CD4-positive, alpha-beta T cell (primary cell): ENCODE measurements at places on chromosomes 11 and 22. TPM values are rescaled to one million over a fixed set of nuclear protein-coding genes. Genes with fewer than 3 reads are reported as not detected.
A peak's percentile ranks its signal among the peaks of the same experiment; 100 is the strongest.

DNA sequence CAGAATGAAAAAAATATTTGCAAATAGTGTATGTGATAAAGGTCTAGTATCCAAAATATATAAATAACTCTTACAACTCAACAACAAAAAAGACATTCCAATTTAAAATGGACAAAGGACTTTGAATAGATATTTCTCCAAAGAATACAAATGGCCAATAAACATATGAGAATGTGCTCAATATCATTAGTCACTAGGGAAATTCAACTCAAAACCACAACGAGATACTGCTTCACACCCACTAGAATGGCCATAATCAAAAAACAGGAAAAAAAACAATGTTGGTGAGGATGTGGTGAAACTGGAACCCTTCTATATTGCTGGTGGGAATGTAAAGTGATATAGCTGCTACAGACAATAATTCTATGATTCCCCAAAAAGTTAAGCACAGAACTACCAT is 38.6 kb upstream of the RPS13 start:
- H3K27me3 ChIP-seq, result no peaks in the 10 kb centered on the region
- peaks cover 30% of the 10 kb centered on the region for H3K36me3 ChIP-seq
- DNase-seq, result peak; percentile 6
- no peaks in the 10 kb centered on the region for H3K4me1 ChIP-seq
- H3K4me3 ChIP-seq, result no peak overlapping the region

DNA sequence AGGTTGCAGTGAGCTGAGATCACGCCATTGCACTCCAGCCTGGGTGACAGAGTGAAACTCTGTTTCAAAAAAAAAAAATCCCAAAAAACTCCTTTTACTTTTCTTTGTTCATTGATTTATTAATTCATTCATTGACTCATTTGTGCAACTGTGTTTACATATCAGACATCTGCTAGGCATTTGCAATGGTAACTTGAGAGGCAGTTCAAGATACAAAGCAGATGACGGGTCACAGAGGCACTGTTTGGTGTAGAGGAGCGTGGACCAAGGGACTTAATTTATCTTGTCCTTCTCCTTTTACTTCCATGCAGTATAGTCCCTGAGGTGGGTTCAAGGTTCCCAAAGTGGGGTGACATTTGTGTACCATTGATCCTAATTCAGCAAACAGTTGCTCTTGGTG is 71.4 kb downstream of the KIAA1671 start:
- no peak for DNase-seq
- no peaks in the 10 kb centered on the region for H3K36me3 ChIP-seq
- no peaks in the 10 kb centered on the region for H3K27me3 ChIP-seq
- peaks cover 4% of the 10 kb centered on the region for H3K4me1 ChIP-seq
- no peak overlapping the region for H3K4me3 ChIP-seq

GRCh38 chr22:44403166-44403565 is 90.4 kb upstream of the SHISAL1 start:
- no peaks in the 10 kb centered on the region for H3K36me3 ChIP-seq
- H3K27me3 ChIP-seq, result no peaks in the 10 kb centered on the region
- H3K27ac ChIP-seq, result no peak overlapping the region
- no peak overlapping the region for H3K4me3 ChIP-seq
- H3K4me1 ChIP-seq, result no peaks in the 10 kb centered on the region
- DNase-seq, result no peak

- no peaks in the 10 kb centered on the region for H3K4me1 ChIP-seq
- no peaks in the 10 kb centered on the region for H3K27me3 ChIP-seq
- DNase-seq, result no peak
- no peak overlapping the region for H3K4me3 ChIP-seq
- no peak overlapping the region for H3K27ac ChIP-seq
- H3K36me3 ChIP-seq, result no peaks in the 10 kb centered on the region
Observed at GRCh38 chr11:87560352-87560751, 522.6 kb downstream of the TMEM135 start.

GRCh38 chr11:45489281-45489905 is 176.0 kb downstream of the CHST1 start:
- no peaks in the 10 kb centered on the region for H3K4me1 ChIP-seq
- peaks cover 3% of the 10 kb centered on the region for H3K27me3 ChIP-seq
- no peaks in the 10 kb centered on the region for H3K36me3 ChIP-seq

DNA sequence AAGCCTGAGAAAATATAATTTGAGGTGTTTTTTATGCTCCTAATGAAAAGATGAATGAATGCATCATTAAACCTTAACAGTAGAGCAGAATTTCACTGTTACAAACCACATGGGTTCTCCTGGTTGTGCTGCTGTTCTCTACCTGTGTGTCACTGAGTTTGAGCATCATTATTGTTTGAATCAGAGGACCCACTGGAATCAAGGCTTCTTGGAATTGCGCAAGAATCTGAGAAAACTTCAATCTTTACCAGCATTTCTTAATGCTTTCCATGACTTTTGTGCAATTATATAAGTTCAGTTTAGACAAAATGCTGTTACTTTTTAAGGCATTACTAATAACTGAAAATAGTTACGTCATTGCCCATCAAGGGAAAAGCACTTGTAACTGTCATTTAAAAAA is 18.8 kb upstream of the RBX1 start:
- H3K36me3 ChIP-seq, result peaks cover 9% of the 10 kb centered on the region
- no peaks in the 10 kb centered on the region for H3K4me1 ChIP-seq
- H3K27me3 ChIP-seq, result no peaks in the 10 kb centered on the region
- no peak for DNase-seq
- H3K27ac ChIP-seq, result no peak overlapping the region

DNA sequence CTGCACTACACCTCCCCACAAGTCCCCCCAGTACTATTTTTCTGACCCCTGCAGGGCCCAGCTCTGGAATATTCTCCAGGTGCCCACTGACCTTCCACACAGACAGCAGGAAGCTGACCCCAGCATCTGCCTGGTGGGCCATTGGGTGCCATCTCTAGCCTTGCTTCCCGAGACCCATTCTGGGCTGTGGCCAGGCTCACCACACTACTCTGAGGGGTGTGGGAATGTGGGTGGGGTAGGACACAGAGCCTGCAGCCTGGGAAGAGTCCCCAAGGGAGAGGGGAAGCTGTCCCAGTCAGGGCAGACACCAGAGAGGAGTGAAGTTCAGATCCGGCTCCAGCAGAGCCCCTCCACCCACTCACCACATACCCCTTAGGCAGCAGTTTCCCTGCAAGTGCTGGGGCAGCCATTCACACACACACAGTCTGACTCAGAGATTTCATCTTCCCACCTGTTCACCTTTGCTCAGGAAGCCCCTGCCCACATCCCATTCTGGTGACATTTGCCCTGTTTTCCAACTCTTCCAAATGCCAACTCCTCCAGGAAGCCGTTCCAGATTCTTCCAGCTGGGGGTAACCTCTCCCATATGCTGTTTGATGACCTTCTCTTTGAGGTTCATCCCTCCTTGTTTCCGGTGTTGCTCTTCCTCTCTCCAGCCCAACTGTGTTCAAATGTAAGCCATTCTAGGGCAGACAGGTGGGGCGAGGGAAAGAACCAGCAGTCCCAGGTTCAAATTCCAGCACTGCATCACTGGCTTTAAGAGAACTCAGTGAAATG is 1.9 kb downstream of the SLCO2B1 start:
- no peak for DNase-seq
- H3K27ac ChIP-seq, result no peak overlapping the region
- peaks cover 4% of the 10 kb centered on the region for H3K27me3 ChIP-seq
- no peaks in the 10 kb centered on the region for H3K4me1 ChIP-seq

DNA sequence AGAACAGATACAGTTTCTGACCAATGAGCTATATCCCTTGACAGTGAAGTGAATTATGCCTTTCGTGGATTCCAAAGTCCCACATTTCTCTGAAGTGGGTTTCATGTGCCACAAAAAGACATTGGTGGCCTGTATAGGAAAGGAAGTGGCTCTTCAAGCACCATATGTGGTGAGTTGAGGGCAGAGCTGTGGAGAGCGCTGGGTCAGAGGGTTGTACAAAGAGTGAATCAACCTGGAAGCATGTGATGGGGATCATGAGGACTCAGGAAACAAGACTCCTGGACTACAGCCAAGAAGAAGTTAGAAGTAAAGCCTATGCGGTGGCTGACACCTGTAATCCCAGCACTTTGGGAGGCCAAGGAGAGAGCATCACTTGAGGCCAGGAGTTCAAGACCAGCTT is 579 bp upstream of the SLC5A4 start:
- H3K4me1 ChIP-seq, result no peaks in the 10 kb centered on the region
- no peak overlapping the region for H3K4me3 ChIP-seq
- no peak overlapping the region for H3K27ac ChIP-seq
- H3K27me3 ChIP-seq, result no peaks in the 10 kb centered on the region

- H3K4me1 ChIP-seq, result peaks cover 68% of the 10 kb centered on the region
- DNase-seq, result peak; percentile 93
- peak overlapping the region; percentile 13 for H3K4me3 ChIP-seq
- no peaks in the 10 kb centered on the region for H3K27me3 ChIP-seq
- H3K27ac ChIP-seq, result peak overlapping the region; percentile 69
Observed at GRCh38 chr11:116853461-116854073, 16.1 kb upstream of the APOA1 start.

GRCh38 chr11:34850334-34850733 is 65.8 kb downstream of the APIP start:
- H3K4me3 ChIP-seq, result no peak overlapping the region
- H3K27me3 ChIP-seq, result no peaks in the 10 kb centered on the region
- no peaks in the 10 kb centered on the region for H3K4me1 ChIP-seq
- H3K27ac ChIP-seq, result no peak overlapping the region

GRCh38 chr11:122340607-122341290 is 224.7 kb upstream of the BLID start:
- no peak overlapping the region for H3K27ac ChIP-seq
- DNase-seq, result no peak
- no peaks in the 10 kb centered on the region for H3K27me3 ChIP-seq
- no peaks in the 10 kb centered on the region for H3K4me1 ChIP-seq
- no peak overlapping the region for H3K4me3 ChIP-seq

- H3K4me3 ChIP-seq, result no peak overlapping the region
- DNase-seq, result no peak
- no peaks in the 10 kb centered on the region for H3K27me3 ChIP-seq
- no peak overlapping the region for H3K27ac ChIP-seq
- H3K4me1 ChIP-seq, result no peaks in the 10 kb centered on the region
Observed at GRCh38 chr11:28820296-28820989, 712.3 kb downstream of the METTL15 start.

GRCh38 chr22:49979587-49980264 is 19.2 kb downstream of the PIM3 start:
- no peak for DNase-seq
- no peak overlapping the region for H3K4me3 ChIP-seq
- H3K27me3 ChIP-seq, result peaks cover 15% of the 10 kb centered on the region
- no peaks in the 10 kb centered on the region for H3K36me3 ChIP-seq
- no peak overlapping the region for H3K27ac ChIP-seq
- H3K4me1 ChIP-seq, result peaks cover 32% of the 10 kb centered on the region

DNA sequence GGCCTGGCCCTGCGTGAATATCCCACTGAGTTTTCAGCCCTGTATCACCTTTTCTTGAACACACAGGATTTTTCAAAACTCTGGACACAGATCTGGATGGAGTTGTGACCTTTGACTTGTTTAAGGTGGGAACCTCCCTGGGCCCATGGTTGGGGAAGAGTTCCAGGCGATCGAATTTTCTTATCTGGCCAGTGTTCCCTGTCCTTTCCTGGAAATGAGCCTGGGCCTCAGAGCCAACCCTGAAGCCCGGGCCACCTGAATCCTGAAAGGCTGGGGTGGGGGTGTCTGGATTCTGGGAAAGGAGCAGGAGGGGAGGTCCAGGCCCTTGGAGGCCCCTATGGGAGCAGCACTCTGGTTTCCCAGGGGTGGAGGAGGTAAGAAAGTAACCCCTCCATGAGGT is 29.0 kb downstream of the CAPN1 start:
- H3K4me1 ChIP-seq, result peaks cover 18% of the 10 kb centered on the region
- no peak overlapping the region for H3K4me3 ChIP-seq
- DNase-seq, result no peak

DNA sequence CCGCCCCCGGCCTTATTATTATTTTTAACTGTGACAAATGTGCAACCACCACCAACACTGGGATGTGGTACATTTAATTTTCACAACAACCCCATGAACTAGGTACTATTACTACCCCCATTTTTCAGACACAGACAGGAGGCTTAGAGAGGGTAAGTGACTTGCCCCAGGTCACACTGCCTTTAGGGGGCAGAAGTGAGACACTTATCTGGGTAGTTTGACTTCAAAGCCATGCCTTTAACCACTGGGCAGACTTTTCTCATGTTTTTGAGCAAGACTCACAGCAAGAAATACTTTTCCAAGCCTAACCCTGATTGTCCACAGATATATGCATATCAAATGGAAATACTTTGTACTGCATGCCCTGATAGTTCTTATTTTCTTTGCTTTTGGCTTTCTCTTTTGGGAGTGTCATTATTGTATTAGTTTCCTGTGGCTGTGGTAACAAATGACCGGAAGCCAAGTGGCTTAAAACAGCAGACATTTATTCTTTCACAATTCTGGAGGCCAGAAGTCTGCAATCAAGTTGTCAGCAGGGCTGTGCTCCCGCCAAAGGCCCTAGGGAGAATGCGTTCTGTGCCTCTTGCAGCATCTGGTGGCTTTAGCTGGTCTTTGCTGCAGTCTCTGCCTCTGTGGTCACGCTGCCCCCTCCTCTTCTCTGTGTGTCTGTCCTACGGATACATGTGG is 110.8 kb downstream of the GRIK4 start:
- H3K36me3 ChIP-seq, result no peaks in the 10 kb centered on the region
- H3K27ac ChIP-seq, result no peak overlapping the region
- H3K27me3 ChIP-seq, result peaks cover 4% of the 10 kb centered on the region
- no peaks in the 10 kb centered on the region for H3K4me1 ChIP-seq
- no peak for DNase-seq

- no peak overlapping the region for H3K4me3 ChIP-seq
- no peak overlapping the region for H3K27ac ChIP-seq
- no peaks in the 10 kb centered on the region for H3K36me3 ChIP-seq
- H3K4me1 ChIP-seq, result no peaks in the 10 kb centered on the region
- DNase-seq, result no peak
- no peaks in the 10 kb centered on the region for H3K27me3 ChIP-seq
Observed at GRCh38 chr11:1162491-1163311, 4.9 kb downstream of the MUC5AC start.

DNA sequence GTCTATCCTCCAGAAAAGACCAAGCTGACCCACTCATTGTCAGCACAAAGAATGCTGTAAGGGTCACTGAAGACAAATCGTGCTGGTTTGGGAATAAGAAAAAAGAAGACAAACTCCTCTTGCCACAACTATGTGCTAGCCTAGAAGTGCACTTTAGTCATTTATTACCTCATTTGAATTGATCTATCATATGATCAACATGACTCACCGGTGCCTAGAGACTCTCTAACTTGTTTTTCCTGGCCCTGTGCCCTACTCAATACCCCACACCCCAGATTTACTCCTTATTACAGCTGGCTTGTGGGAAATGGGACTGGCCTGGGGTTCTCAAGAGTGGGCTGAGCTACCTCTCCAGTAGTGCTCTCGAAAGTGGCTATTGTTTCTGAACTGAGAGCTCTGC is 35.9 kb upstream of the HORMAD2 start:
- no peak for DNase-seq
- no peaks in the 10 kb centered on the region for H3K27me3 ChIP-seq
- no peak overlapping the region for H3K27ac ChIP-seq
- no peaks in the 10 kb centered on the region for H3K36me3 ChIP-seq
- no peak overlapping the region for H3K4me3 ChIP-seq

Gene KRTAP5-9
- not detected for total RNA-seq

Gene ANKRD42
- total RNA-seq, result 8.6 TPM

Gene C11orf52
- total RNA-seq, result not detected

Gene GNG3
- not detected for total RNA-seq

Gene PGM2L1
- total RNA-seq, result 11.8 TPM

Gene PGA5
- not detected for total RNA-seq

Gene IGLL1
- total RNA-seq, result not detected

Gene BBOX1
- total RNA-seq, result not detected

Gene KRTAP5-4
- not detected for total RNA-seq

Gene APOBEC3F
- total RNA-seq, result 4.3 TPM

Gene MUC5AC
- total RNA-seq, result not detected

Gene ZDHHC8
- total RNA-seq, result 44.9 TPM

Gene SEPTIN5
- 0.71 TPM for total RNA-seq
